ENCODE measurements at places on chromosomes 2 and 18. TPM values are rescaled to one million over a fixed set of nuclear protein-coding genes. Genes with fewer than 3 reads are reported as not detected.

DNA sequence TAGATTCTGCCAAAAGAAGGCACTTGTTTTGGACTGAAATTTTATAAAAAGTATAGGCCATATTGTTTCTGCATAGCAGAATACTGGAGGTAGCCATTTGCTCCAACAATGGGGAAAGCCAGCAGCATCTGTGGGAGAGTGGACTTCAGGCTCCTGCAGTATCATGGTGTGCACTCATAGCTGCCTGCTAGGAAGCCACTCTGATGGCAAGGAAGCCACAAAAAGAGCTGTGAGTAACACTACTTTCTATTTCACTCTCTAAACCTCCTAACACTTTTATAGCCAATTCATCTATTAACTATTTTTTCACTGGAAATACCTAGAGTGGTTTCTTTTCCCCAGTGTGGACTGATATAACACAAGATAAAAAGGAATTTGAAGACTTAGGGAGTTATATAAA is 144.4 kb upstream of the KCNJ3 start:
- no peak for DNase-seq

DNA sequence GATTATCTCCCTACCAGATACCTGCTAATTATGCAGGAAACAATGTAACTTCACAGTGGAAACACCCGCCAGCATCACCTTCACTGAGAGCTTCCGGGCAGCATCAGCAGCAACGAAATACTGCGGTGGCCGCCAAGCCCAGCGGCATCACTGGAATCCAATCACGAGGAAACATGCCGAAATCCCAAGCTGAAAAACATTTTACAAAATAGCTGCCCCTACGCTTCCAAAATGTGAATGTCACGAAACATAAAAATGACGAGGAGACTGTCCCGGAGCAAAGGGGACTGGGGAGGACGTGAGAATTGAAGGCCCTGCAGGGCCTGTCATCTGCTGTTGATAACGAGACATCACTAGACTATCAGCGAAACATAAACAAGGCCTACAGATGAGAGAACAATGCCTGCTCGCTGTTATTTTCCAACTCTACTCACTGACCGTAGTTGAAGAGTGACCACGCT is 82.6 kb downstream of the HDAC4 start:
- DNase-seq = no peak

- DNase-seq = peak; percentile 57
Measured at GRCh38 chr2:175036582-175037018, 31.4 kb upstream of the CHN1 start.

DNA sequence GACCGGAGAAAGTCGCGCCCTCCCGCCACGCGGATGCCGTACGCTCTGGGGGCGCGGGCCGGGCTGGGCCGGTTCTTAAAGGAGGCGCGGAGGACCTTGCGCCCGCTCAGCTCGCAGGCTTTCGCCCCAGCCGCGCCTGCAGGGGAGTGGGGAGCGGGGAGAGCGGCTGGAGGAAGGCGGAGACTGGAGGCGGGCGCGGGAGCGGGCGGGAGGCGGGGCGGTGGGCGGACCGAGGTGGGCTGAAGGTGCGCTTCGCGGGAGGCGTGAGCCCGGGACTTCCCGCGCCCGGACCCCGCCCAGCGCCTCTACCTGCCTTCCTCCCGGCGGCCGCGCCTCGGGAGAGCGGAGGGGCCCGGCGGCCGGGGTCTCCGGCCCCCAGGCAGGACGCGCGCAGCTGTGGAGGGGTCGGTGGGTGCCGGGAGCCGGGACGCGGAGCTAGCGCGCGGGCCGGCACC is at the start of gene ADRA2B:
Gene ADRA2B, minus strand, starts transcription at position 148 of the 455 bp plus-strand sequence. CDS start 422 bp downstream, outside the sequence.
- peak; percentile 45 for DNase-seq

DNA sequence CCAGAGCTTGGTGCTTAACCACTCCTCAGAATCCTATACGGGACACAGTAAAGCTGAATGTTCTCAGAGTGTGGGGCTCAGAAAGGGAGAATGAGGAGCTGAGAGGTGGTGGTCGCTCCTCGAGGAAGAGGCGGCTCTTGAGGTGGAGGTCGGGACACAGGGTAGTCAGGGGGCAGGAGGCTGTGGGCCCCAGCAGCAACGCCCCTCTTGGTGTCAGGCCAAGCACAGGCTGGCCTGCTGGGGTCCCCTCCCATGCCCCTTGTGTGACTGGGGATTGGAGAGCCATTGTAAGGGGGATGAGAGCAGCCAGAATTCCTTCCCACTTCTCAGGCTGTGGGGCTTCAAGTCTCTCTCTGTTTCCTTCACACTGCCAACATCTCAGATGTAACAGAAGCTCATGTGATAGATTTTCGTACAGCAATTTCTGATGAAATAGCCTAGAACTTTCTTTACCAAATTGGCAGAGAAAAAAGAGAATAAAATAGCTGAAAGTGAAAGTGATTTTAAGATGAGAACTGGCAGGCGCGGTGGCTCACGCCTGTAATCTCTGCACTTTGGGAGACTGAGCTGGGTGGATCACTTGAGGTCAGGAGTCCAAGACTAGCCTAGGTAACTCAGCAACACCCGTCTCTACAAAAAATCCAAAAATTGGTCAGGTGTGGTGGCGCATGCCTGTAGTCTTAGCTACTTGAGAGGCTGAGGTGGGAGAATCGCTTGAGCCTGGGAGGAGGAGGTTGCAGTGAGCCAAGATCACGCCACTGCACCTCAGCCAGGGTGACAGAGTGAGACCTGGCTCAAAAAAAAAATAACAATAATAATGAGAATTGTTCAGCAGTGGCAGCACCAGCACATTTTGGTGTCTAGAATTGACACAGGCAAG is 61.1 kb upstream of the RPL31 start:
- no peak for DNase-seq

DNA sequence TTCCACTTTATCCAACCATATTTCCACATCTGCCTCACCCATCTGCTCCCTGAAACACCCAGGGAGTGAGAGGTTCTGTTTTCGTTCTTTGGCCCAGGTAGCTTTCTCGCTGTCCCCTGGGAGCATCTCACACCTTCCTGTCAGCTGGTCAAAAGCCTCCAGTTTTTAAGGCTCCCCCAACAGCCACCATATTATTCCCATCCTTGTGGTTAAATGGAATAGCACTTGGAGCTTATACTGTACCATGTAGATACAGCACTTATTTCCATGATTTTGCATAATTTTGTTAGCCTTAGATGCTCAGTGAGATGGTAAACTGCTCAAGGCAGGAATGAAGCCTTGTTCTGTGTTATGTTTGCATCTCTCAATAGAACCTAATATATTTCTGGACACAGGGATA is 58.5 kb upstream of the TMEM182 start:
- no peak for DNase-seq

- DNase-seq = peak; percentile 7
Measured at GRCh38 chr2:135563793-135564192, 32.5 kb downstream of the R3HDM1 start.

DNA sequence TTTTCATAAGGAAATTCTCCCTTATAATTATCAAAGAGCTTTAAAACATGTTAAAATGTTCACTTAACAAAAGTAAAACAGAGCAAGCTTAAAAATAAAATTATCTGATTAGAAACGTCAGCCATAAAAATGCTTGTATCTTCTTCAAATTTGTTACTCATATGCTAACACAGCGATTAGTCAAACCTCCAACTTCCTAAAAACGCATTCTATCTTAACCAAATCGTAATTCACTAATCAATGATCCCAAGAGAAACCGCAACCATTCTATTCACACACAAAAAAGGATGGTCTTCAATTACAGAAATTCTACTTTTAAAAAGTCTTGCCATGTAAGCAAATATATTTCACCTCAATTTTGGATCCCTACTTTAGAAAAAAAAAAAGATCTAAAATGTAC is 1.9 kb downstream of the STK17B start:
- DNase-seq = peak; percentile 43

DNA sequence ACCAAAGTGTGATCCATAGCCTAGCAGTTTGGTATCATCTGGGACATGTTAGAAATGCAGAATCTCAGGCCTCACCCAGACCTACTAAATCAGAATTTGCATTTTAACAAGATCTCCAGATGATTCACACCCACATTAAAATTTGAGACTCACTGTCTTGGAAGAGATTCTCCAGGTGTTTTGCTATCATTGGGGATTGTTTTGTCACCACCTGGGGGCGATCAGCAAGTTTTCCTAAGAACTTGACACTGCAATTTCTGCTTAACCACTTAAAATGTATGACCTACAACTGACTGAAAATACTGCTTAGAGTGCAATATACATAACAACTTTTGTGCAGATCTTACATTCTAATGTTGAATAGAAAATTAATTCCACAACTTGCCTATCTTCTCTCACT is 18.9 kb upstream of the ITGA4 start:
- DNase-seq = no peak

DNA sequence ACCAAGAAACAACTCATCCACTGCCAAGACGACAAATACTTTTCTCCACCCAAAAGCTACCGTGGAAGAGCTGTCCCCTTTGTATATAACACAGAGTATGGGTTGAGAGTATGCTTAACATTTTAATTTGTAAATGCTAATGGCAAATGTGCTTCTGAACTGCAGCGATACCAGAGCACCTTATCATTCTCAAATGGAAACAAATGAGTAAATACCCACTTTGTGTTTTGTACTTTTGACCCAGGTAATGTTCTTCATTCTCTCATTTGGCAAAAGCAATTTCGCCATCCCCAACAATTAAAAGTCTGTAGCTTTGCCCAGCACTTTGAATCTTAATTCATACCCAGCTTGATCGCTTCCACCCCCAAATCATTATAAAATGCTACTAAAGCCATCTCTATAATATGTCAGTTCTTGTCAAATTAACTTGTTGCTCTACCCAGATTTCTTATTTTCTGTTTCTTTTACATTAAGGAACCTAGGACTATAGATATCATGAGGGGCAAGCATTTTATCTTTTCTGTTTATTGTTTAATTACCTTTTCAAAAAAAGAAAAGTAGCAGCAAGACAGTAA is 6.2 kb upstream of the POU3F3 start:
- no peak for DNase-seq

GRCh38 chr2:108154366-108155061 is 85.3 kb upstream of the SULT1C3 start:
- no peak for DNase-seq

DNA sequence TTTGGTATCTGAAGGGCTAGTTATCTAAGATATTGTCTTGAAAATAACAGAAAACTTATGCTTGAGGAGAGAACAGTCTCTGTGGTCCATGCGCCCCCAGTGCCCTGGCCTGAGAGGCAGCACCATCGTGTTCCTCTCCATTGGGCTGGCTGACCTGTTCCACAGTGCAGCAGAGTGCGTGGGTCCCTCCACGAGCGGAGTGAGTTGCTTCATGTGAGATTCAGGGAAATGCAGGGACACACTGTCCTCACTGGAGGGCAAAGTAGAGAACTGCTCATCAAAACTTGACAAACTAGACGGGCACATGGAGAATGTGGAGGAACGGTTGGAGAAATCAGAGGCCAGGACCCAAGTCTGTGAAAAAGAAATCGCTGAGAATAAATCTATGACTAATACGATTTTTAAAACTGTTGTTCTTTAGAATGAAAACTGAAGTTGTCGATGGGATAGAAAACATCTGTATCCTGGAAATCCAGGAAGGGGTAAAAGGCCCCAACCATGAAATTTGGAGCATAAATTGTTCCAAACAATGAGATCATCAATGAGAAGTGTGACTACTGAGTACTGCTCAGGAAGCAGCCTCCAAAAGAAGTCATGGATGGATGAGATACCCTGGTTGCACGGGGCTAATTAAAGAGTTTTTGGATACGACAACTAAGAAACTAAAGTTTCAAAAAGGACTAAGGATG is 58.1 kb downstream of the REV1 start:
- DNase-seq = no peak

DNA sequence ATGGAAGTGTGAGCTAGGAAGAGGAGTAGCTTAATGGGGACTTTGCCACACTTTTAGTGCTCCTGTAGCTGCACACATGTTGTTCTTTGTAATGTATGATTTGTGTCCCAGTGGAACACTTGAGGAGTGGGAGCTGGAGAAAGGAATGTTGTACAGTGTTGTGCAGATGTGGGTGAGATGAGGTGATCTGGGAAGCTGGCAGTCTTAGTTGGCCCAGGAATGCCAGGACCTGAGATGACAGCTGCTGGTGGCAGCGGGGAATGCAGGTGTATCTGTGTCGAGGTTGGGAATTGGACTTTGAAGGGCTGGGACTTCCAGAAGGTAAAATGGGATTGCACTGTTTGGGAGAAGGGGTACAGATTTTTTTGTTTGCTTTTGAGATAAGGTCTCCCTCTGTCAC is 23.6 kb downstream of the NEDD4L start:
- no peak for DNase-seq

DNA sequence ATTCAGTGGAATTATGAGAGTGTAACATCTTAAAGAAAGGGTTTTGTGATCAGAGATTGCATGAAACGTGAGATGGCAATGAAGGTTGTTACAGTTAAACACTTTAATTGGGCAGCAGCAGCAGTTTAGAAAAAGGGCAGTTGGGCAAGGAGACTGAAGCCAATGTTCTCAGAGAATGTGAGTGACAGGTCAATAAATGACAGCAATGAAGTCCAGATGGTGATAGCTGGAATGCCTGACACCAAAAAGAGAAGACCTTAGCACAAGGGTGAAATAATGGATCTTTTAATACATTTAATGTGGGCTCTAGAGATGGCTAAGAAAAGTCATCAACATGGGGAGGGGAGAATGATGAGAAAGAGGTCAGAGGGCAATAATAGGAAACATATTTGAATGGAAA is 89.4 kb upstream of the CDH7 start:
- DNase-seq = no peak

DNA sequence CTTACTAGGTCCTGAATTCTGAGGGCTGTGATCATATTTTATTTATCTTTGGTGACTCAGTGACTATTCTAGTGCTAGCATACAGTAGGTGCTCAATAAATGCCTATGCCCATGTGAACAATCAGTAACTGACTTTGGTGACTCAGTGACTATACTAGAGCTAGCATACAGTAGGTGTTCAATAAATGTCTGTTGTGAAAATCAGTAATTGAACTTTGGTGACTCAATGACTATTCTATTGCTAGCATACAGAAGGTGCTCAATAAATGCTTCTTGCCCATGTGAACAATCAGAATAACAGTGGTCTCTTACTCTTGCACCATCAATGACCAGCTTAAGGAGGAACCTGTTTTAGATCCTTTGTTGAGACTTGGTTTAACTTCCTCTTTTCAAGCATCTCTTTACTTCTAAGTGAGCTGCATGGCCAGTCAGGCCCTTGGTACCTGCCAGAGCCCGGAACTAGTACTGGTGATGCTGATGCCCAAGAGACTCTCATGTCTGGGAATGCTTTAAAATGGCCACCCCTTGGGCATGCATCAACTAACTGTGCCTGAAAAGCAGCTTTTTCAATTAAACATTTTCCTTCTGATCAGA is 214.9 kb upstream of the SPRED2 start:
- no peak for DNase-seq

- no peak for DNase-seq
Measured at GRCh38 chr2:133993160-133993559, 260.7 kb upstream of the MGAT5 start.

The CCDC74B gene
- total RNA-seq = 3.8 TPM

The ANO7 gene
- total RNA-seq = 0.38 TPM

The COL4A3 gene
- total RNA-seq = not detected

The ZBTB14 gene
- 9.5 TPM for total RNA-seq
